Activated CD4-positive, alpha-beta T cell treated with anti-CD3 and anti-CD28 coated beads for 4 hours (primary cell): ENCODE measurements at places on chromosomes 11 and 22.

GRCh38 chr22:26134654-26135330 is 34.5 kb upstream of the SEZ6L start:
- no peak for DNase-seq

DNA sequence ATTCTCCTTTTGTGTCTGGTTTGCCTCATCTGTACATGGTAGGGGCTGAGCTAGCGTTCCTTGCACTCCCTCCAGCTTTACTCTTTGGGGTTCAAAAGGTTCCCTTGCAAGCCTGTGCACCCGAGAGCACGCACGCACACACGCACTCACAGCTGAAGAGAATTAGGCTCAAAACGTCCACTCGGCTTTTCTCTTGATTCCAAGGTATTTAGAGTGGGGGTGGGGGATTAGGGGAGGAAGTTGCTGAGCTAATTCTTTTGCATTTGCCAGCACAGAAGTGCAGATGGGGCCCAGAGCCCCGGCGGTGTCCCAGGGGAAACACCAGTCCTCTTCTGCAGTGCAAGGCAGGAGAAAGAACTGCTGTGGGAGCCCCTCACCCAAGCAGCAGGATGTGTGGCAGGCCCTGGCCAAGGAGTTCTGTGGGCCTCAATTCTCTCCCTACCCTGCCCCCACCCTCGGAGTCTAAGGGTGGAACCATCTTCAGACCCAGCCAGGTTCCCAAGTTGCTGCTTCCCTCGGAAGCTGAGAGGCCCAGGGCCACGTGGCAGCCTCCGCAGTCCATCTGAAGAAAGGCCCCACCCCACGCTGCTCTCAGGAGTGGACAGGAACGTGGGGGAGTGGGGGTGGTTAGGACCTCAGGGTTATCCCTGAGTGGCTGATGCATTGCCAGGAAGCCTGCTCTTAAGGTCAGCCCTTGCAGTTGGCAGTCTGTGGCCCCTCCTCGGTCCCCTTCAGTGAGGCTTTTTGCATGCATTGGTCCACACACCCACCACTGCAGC is 3.8 kb upstream of the KCNQ1OT1 start:
- no peak for DNase-seq

- DNase-seq = no peak
These were observed 114.8 kb downstream of the SNX19 start for GRCh38 chr11:130801333-130802122.

DNA sequence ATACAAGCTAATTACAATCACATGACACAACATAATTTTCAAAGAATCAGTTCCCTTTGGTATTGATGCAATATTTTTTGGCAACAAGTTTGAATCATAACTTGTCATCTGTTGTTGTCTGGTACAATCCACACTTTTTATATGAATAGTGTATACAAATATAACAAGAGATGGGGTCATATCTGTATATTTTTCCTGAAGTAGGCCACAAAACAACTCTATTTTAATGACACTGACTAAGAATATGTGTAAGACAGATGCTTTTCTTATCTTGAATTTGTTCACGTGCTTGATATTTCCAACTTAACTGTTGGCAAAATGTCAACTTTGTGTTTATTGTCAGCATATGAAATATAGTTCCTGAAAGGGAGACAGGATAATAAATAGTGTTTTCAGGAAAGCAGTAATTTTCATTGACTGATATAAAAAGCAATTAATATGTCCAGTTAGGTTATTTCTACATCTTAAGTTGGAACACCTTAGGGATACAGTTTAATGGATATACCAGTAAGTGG is 27.9 kb downstream of the NOX4 start:
- no peak for DNase-seq

DNA sequence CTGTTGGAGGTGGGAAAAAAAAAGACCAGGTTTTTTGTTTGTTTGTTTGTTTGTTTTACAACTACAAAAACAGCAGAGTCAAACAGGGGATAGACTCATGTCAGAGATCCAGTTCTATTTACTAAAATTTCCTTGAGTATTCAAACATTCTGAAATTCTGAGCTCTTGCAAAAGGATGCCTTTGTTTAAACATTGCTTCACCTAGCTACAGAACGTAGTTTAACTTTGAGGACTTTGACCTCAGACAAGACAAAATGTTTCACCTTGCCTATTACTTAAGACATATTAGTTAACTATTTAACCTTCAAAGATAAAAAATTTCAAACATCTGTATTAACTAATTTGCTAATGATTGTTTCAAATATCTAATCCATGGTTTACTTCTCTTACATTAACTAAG is 36.1 kb upstream of the GLYATL2 start:
- DNase-seq = no peak

GRCh38 chr11:122676638-122677037 is 21.1 kb downstream of the UBASH3B start:
- peak; percentile 36 for DNase-seq

- DNase-seq = no peak
These were observed 81.0 kb downstream of the CCDC34 start for GRCh38 chr11:27281740-27282590.

DNA sequence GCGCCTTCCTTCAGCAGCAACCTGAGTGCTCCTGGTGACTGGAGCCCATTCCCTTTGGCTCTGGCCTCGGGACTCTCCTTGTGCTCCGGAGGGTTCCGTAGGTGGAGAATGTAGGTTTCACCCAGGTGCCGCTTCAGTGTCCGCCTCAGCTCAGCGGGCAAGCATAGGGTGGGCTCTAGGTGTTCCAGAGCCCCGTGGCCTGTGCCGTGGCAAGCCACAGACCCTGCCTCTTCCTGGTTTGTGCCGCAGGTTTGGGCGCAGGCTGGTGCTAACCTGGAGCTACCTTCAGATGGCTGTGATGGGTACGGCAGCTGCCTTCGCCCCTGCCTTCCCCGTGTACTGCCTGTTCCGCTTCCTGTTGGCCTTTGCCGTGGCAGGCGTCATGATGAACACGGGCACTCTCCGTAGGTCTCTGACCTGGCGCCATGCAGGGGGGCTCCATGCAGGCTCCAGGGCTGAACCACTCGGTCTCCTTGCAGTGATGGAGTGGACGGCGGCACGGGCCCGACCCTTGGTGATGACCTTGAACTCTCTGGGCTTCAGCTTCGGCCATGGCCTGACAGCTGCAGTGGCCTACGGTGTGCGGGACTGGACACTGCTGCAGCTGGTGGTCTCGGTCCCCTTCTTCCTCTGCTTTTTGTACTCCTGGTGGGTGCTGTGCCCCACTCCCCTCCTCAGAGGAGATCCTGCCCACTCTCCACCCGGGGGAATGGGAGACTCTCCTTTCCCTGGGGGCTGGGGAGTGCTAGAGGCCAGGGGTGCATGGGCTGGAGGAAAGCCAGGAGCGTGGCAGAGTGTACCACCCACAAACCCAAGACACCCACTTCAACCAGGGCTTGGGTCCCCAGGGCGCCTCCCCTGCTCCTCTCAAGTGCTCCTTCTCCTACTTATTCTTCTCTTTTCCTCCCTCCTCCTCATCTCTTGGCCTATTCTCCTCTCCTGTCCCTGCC is 2.4 kb downstream of the SLC22A12 start:
- no peak for DNase-seq

GRCh38 chr11:62015615-62016014 is 48.2 kb upstream of the FTH1 start:
- no peak for DNase-seq
